ENCODE measurements at places on chromosomes 5 and 9.
A peak's percentile ranks its signal among the peaks of the same experiment; 100 is the strongest.

DNA sequence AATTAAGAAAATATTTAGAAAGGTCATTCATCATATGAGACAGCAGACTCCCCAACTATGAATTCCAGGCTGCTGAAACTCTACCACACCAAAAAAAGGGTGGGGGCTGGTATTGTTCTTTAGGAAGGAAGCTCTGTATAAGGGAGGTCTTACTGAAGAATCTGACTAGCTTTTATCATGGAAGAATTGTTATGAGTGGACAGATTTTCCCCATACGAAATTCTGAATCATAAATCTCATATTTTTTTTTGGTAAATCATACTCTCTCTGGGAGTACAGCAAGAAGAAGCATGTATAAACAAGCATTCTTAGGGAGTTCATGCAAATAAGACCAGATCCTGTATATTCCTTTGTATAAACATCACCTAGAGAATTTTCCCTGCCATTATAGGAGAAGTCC is 220.0 kb downstream of the SLC12A2 start:
- no peak for DNase-seq

GRCh38 chr5:172688349-172689217 is 47.5 kb downstream of the NEURL1B start:
- DNase-seq = peak; percentile 50

GRCh38 chr9:105047742-105048041 is 119.7 kb upstream of the ABCA1 start:
- no peak for DNase-seq

- DNase-seq = peak; percentile 87
Measured at GRCh38 chr5:177006265-177006972, at the start of gene UIMC1. TSS of gene UIMC1 (minus strand) at chr5:177006779. CDS start at chr5:176982615, 24,164 bp downstream.

- no peak for DNase-seq
Measured at GRCh38 chr5:160175438-160176218, 53.7 kb upstream of the FABP6 start.

DNA sequence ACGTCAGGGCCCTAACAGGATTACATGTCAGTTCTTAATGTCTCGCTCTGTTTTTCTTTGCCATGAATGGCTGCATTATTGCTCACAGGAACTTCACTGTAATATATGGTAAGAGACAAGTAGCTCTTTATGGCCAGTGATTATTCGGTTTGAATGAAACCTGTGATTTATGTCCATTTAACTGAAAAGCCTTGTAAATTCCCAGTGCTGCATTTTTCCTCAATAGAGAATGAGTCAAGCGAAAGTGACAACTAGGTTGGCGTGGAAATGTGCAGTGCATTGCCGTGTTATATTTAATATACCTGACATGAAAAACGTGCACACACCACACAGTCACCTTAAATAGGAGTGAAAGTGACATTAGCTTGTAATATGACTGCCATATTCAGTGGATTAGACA is 163.1 kb downstream of the PBX3 start:
- DNase-seq = no peak

DNA sequence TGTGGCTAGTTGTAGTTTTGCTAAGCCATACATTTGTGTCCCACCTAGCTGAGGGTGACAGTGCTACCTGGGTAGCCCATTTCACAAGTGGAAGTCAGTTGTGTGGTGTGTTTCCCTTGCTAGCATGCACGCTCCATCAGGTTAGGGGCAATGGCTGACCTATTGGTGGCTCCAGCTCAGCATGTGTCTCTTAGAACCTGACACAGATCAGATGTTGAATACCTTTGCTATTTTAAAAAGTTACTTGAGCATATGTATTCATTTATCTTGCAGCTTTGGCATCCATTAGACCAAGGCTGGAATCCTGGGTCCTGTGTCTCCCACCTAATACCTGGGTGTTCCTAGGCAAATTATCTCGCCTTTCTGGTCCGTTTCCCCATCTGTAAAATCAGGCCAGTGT is 44.8 kb downstream of the ZNF618 start:
- no peak for DNase-seq

- DNase-seq = no peak
Measured at GRCh38 chr5:135193213-135194125, 159.4 kb upstream of the PITX1 start.

DNA sequence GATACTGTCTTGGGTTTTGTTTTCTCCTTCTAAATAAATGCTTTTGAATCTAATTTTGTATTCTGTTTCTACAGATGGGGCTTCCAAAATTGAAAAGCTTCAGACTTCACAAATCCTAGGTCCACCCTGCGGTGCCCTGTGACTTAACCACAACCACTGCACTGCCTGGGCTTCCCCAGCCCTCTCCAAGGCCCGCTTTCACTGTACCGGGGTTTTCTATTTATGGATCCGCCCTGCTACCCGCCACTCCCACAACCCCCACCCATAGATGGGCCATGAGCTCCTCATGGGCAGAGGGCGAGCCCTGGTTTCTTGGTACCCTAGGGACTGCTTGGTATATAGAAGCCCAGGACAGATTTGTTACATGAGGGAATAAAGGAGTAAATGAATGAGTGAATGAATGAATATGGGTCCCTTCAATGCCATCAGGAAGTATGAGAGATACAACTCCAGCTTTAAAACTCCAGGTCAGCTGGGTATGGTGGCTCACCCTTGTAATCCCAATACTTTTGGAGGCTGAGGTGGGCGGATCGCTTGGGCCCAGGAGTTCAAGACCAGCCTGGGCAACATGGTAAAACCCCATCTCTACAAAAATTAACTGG is 39.8 kb upstream of the NEK6 start:
- no peak for DNase-seq

DNA sequence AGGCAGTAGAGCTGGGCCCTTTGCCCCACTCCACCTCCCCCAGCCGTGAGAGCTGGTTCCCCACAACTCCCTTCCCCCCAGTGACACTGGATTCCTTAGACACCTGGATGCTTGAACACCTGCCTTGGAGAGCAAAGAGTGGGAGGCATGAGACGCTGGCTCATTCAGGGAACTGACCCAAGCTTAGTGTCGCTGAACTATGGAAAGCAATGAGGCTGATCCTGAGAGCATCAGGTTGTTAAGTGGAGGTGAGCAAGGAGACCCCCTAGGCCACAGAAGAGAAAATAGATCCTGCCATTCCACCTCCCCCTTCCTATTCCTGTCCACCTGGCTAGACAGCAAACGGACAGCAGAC is 2.0 kb downstream of the CCL19 start:
- DNase-seq = no peak

- peak; percentile 81 for DNase-seq
Measured at GRCh38 chr5:76547242-76547890, 75.8 kb downstream of the F2RL2 start.

DNA sequence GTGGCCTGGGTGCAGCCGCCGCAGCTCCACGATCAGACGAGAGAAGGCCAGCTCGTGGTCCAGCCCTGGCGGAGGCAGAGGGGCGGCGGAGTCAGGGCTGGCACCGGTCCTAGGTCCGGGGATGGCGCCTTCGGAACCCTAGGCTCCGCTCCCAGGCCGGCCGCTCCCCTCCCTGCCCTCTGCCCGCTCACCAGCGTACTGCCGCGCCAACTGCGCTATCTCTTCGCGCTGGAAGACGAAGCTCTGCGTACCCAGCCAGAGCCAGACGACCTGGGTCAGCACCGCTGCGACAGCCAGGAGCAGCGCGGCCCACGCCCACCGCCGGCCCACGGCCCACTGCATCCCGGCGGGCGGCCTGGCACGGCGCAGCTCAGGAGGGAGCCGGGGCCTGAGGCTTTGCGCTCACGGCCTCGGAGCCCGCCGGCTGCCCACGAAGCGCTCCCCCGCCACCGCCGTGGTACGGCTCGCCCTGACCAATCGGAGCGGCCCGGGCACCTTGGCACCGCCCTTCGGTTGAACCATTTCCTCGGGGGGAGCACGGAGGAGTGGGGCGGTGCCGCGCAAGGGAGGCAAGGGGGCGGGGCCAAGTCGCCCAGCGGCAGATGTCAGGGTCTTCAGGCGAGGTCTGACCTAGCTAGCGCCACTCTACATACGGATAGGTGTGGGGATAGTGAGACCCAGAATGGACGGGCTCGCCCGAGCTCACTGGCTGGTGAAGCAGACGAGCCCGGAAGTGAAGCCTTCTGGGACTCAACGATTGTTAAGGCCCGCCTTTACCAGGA is at the start of gene SIGMAR1:
TSS of gene SIGMAR1 (minus strand) at position 432 of the 782 bp plus-strand sequence. CDS start at position 342, 90 bp downstream.
- peak; percentile 92 for DNase-seq

- DNase-seq = no peak
Measured at GRCh38 chr5:2163940-2164490, 281.3 kb upstream of the IRX4 start.

GRCh38 chr5:100694100-100694499 is 158.9 kb downstream of the FAM174A start:
- DNase-seq = no peak

DNA sequence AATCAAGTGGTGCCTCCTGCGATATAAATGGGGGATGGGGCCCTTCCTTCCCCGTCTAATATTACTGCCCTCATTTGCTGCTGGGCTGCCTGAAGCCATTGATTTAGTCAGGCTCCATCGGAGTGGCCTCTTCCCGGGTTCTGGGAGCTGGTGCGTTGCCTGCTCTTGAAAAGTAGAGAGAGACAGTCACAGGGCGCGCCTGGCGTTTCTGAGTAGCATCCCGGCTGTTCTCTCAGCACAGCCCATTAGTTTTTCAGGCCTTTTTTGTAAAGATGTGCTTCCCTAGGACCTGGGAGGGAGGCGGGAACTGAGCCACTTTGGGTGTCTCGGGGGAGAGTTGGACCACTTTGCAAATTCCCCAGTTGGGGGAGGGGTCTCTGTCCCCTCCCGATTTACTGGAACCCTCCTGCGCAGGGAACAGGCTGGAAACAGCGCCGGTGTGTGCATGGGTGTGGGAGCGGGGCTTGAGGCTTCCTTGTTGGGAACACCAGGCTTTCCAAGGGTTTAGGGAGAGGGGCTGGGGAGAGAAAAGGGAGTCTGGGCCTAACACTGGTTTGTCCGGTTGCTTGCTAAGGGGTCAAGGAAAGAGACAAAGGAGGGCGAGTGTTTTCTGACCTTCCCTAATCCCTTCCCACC is 4.7 kb downstream of the PRDM6 start:
- no peak for DNase-seq

Data from CD4-positive, alpha-beta T cell treated with Interleukin-6 at 100 ng/mL for 8 hours (primary cell).